NB4 (cell line): ENCODE measurements at places on chromosomes 7 and 10.
A peak's percentile ranks its signal among the peaks of the same experiment; 100 is the strongest.

DNA sequence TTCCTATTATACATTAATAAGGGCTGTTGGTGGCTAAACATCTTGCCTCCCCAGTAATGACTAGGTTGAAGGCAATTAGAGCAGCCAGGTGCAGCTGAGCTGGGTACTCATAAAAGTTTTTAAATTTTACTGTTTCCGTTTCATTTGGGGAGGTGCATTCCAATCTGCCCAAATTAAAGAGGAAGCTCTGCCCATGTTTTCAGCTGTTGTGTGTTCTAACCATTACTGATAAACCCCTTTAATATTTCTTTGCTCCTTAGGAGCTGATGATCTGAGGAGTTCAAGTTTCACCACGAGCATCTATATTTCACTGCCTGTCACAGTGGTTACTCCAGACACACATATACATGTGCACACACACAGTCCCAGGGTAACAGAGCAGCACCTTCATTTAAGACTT, 94.4 kb downstream of the JAZF1 start:
- DNase-seq, result peak; percentile 82

DNA sequence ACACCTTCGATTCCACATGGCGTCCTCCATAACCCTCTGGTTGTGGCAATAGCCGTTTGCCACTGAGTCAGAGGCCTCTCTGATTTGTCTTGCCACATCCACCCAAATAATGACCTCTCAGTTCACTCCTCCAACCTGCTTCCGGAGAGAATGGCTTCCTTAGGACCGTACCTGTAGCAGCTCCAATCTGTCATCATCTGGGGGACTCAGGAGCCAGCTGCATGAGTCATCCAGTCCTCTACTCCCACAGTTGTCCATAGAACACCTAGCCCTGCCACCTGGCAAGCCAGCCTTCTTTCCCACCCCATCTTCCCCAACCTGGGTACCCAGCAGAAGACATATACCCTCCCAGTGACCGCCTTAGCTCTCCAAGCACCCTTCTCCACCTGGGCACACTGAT, 64.4 kb upstream of the MXI1 start:
- no peak for DNase-seq

- no peak for DNase-seq
Measured at GRCh38 chr10:8677642-8678041, 623.2 kb downstream of the GATA3 start.

GRCh38 chr7:147980826-147981813, 609.4 kb upstream of the C7orf33 start:
- DNase-seq, result no peak

DNA sequence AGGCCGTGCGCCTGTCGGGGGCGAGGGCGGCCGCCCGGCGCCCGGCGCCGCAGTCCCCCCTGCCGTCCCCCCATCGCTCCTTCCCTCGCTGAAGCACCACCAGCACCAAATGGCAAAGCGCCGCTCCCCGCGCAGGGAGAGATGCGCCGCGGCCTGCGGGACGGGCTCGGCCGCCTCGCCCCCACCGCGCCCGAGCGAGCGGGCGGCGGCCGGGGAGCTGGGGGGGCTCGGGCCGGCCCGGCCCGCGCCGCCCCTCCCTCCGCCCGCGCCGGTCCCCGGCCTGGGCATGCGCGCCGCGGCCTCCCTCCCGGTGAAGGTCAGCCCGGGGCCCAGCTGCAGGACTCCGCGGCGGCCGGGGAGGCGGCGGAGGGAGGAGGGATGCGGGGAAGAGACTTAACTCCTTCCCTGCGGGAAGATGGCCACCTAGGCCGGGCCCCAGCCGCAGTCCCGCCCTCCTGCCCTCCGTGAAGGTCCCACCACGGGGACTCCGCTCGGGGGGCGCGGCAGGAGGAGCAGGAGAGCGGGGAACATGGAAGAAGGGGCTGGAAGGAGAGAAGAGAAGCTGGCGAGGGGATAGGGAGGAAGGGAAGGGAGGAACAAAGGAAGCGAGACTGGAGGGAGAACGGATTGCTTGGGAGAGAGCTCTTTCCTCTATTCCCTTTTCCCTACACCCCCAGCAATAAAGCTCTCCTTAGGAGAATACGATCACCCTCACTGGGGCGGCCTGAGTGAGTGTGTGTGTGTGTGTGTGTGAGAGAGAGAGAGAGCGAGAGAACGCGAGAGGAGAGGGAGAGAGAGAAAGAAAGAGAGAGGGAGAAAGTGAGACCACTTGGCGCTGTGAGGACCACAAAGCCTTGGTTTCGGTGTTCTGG, 3.4 kb upstream of the SMARCD3 start:
- no peak for DNase-seq

DNA sequence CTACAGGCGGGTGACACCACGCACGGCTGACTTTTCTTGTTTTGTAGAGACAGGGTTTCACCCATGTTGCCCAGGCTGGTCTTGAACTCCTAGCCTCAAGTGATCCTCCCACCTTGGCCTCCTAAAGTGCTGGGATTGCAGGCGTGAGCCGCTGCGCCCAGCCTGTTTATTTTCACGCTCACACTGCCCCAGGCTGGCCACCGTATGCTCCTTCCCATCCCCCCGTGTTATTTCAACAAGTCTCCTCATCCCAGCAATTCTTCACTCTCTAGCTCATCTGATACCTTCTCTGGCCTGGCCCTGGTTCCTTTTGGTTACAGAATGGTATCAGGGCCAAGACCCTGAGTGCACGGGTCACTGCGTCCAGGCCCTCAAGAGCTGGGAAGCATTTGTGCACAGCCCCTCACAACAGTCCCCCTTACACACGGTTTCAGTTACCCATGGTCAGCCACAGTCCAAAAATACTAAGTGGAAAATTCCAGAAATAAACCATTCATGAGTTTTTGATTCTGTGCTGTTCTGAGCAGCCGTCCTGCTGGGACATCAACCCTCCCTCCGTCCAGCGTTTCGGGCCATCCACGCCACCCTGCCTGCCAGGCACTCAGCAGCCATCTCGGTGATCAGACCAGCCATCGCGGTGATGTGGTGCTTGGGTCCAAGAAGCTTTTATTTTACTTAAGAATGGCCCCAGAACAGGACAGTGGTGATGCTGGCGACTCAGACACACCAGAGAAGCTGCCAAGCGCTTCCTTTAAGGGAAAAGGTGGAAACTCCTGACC, 8.9 kb downstream of the COX19 start:
- DNase-seq, result no peak

- no peak for DNase-seq
Measured at GRCh38 chr7:45078125-45078681, 10.6 kb downstream of the NACAD start.

DNA sequence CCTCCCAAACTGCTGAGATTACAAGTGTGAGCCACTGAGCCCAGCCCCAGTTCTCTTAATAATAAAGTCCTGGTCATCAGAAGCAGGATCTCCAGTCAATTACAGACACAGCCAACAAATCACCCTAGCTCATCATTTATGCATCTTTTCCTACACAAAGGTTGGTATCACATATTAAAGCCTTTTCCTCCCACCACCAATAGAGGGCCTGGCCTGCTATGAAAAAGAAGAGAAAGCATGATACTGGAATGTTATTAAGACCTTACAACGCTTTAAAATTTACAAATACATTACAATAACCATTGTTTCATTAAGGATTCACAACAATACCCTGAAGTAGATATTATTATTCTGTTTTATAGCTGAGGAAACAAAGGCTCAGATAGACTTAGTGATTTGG, 25.9 kb downstream of the VAX1 start:
- no peak for DNase-seq

DNA sequence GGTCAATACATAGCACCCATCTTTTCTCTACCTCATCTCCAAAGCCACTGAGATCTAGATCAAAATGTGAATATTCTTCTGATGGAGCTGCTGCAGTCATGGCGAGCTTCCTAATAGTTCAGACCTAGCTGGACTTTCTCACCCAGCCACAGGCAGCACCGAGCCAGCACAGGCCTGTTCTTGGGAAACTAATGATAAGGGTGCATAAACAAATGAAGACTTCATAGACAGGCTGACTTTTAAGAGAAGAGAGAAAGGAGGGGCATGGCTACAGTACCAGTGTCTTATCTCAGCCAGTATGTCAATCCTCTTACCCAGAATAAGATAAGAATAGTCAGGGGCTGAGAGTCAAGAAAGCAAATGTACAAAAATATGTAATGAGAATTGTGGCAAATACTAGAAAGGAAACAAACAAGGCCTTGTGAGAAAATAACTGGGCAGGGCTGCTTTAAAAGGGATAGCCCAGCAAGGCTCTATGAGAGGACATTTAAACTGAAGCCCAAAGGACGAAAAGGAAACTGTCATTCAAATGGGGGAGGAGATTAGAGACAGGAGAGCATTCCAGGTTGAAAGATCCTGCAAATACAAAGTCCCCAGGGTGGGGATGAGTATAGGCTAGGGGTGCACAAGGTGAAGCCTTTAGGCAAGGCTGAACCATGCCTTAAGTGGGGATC, 21.8 kb upstream of the CDK14 start:
- DNase-seq, result no peak

- no peak for DNase-seq
Measured at GRCh38 chr7:26685606-26686005, 178.8 kb downstream of the SKAP2 start.

GRCh38 chr10:132547421-132547861, 9.9 kb downstream of the INPP5A start:
- peak; percentile 69 for DNase-seq

DNA sequence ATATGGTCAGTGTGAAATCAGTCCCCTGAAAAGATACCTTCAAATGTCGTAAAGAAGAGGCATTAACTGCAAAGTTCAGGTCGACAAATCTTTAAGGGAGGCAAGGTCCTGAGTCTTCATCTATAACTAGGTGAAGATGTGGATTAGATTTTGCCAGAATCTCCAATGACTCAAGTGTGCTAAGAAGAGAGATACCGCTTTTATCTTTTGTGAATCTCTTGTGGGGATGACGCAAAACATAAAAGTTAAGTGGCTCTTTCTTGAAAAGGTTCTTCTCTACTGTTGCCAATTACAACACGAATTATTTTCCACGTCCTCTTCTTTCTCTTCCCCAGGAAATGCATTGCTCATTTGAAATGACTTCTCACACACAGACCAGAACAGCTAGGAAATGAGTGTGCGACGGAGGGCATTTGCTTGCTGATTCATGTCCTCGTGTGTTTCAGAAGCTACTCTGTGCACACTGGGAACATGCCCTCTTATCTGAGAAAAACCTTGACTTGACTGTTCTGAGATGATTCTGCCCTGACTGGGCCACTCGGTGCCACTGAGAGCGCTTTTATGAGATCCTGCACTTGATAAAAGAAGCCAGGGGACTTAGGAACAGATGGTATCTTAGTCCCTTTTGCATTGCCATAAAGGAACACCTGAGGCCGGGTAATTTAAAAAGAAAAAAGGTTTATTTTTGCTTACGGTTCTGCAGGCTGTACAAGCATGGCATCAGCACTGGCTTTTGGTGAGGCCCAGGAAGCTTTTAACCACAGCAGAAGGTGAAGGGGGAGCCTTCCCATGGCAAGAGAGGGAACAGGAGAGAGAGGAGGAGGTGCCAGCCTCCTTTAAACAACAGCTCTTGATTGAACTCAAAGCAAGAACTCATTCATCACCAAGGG, 169.5 kb upstream of the PFKP start:
- DNase-seq, result peak; percentile 54

GRCh38 chr7:135712796-135713195, 15.2 kb downstream of the SLC13A4 start:
- DNase-seq, result no peak

DNA sequence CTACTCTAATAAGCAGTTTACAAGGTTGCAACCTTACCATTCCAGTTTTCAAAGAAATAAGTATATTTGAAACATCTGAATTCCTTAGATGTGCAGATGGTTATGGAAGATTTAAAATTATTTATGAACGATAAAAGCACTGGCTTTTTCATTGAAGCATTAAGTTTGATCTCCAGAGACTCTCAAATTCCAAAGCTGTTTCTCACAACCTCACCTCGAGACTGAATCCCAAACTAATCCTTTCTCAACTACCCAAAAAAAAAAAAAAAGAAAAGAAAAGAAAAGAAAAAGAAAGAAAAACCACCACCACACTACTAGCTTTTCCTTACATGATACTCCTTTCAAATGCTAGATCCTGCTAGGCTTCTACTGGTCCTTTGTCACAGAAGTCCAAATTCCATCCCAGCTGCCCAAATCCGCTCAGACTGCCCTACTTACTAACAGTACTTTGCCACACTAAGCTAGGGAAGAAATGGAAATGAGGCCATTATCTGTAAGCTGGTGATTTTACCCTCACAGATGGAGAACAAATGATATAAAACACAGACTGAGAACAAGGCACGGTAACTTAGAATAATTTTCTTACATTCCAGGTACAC, 100.6 kb upstream of the CDK1 start:
- no peak for DNase-seq

DNA sequence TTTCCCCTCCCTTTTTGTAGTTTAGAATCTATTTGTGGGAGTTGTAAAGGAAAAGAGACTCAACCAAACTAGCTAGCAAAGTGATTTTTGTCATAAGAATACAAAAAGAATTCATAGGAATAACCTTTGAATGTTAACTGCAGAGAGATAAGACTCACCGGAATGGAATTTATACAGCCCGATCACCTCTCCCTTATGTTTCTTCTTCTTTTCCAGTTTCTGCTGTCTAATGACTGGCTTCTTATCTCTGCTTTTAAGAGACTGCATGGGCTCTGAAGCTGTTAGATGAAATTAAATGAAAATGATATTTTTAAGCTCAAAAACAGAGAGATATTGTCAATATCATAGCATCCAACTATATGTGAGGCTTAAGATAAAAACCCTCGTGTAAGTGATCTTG, 1095.9 kb downstream of the REEP3 start:
- no peak for DNase-seq

DNA sequence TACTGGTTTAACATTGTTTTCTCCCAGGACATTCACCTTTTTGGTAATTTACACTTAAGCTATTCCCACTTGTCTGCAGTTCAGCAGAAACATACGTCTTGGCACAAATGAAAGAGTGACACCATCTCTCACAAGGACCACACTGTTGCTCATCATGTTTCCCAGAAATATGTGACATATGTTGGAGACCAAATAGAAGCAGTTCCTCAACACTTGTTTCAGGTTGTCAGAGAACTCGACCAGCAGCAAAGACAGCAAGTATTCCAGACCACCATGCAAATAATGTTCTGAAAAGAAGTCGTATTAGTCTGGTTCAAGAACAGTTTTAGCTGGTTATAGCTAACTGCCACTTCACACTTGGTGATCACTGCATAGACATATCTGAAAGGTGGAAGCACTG, 81.3 kb upstream of the KLF6 start:
- no peak for DNase-seq

DNA sequence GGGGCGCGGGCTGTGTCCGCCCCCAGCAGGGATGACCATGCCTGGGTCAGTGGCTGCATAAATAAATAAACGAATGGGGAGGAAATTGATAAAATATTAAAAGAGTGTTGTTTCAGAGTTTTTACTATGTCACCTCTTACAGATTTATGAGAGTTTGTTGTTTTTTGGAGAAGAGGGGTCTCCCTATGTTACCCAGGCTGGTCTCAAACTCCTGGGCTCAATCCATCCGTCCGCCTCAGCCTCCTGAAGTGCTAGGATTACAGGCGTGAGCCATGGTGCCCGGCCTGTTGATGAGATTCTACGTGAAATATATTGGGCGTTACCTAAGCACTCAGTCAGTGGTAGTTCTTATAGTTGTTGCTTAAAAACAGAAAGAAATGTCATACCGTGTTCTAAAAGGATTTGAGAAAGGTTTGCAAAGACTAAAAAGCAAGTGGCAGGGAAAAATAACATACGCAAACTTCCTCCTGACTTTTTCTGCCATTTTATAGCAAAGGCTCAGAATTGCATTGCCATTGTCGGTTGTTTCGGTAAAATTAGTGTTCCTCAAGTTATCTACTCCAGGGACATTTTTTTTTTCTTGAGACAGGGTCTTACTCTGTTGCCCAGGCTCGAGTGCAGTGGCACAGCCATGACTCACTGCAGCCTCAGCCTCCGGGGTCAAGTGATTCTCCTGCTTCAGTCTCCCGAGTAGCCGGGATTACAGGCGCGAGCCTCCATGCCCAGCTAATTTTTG, 39.5 kb upstream of the FOXK1 start:
- peak; percentile 53 for DNase-seq
